ENCODE measurements at places on chromosomes 16 and 17.

- no peak for DNase-seq
These were observed 30.1 kb downstream of the ARHGAP17 start for GRCh38 chr16:24984903-24985675.

- no peak for DNase-seq
These were observed 2.3 kb downstream of the BAHCC1 start for GRCh38 chr17:81397314-81398175.

DNA sequence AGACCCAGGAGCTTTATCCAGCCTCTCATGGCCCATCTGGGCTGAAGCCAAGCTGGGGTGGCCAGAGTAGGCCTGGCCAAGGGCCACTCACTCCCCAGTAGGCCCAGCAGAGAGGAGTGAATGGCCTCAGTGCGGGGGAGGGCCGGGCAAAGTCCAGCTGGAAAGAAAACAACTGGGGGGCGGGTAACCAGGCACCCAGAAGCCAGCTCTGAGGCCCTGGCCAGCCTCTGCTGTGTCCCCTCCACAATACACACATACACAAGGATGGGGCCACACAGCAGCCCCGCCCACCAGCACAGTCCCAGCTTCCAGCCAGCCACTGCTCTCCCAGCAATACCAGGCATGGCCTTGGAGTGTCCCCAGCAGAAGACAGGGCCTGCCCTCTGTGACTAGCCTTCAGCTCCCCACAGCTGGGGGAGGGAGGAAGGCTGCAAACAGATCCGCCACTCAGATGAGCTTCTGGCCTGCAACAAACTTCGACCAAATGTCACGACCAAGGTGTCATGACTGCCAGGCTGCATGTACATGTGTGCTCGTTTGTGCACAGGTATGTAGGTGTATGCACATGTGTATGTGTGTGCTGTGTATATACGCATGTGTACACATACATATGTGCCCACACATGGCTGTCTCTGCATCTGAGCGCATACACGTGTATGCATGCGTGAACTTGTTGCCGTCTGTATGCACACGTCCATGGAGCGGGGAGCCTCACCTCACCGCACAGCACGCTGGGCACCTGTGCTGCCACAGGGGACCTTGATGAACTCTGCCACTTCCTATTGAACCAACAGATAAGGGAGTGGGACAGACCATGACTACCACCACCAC lies 5.0 kb downstream of the CARHSP1 start:
- no peak for DNase-seq

GRCh38 chr17:76492989-76493501 lies 8.2 kb downstream of the RHBDF2 start:
- DNase-seq = no peak

- no peak for DNase-seq
These were observed 54.5 kb downstream of the PAFAH1B1 start for GRCh38 chr17:2647957-2648356.

Measured in cerebellar nuclear complex (tissue), 1 donor.